ENCODE measurements at places on chromosomes 13 and 19.

- no peak for DNase-seq
Measured at GRCh38 chr13:29909975-29910674, 59.7 kb upstream of the UBL3 start.

- DNase-seq: no peak
Measured at GRCh38 chr19:9885077-9885552, 50.0 kb downstream of the PIN1 start.

DNA sequence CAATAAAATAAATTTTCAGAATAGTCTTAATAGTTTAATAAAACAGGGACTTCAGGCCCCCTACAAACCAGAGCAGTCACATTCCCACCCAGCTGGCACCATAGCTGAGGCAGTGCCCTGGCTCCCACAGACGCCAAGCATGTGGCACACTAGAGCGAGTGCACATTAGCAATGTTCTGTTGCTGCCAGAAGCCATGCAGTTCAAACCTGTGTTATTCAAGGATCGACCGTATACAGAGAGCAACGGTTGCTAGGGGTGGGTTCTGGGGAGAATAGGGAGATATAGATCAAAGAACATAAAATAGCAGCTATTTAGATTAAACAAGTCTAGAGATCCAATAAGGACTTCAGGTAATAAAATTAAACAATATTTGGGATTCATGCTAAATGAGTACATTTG, 419.3 kb upstream of the KLHL1 start:
- DNase-seq: no peak

GRCh38 chr19:47723581-47723940, 10.3 kb downstream of the EHD2 start:
- DNase-seq: no peak

- no peak for DNase-seq
Measured at GRCh38 chr19:14367016-14367415, 14.2 kb upstream of the ADGRE5 start.
